ENCODE measurements at places on chromosomes 5 and 9.

GRCh38 chr9:97985058-97985861 lies 2.1 kb downstream of the ANP32B start:
- DNase-seq, result no peak

DNA sequence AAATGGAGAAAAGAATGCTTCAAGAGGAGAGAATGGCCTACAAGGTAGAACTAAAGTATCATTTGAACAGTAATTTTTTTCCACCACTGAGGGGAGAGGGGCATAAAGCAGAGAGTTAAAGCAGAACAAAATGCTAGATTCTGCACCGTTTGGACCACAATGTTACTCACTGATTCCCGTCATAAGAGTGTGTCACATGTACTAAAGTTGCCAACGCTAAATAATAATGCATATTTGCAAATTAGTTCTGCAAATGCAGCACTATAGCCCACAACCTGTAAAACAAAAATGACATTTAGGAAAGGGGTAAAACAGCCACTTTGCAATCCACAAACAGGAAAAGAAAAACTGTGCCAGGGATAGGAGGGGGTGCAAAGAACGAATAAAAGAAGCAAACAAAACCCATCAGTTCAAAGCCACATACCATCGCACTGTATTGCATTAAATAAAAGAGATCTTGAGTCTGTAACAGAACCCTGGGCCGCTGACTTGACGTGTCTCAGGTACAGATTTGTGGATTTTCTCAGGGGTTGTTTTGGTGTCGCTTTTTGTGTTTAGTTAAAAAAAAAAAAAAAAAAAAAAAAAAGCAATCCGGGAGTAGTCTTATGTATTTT lies 7.7 kb upstream of the NFIB start:
- no peak for DNase-seq

- DNase-seq, result no peak
Measured at GRCh38 chr5:31987985-31988710, 186.0 kb downstream of the GOLPH3 start.

- DNase-seq, result no peak
Measured at GRCh38 chr5:57953792-57954191, 471.2 kb upstream of the ACTBL2 start.

- peak; percentile 56 for DNase-seq
Measured at GRCh38 chr9:21153336-21154017, 11.8 kb upstream of the IFNW1 start.

- peak; percentile 81 for DNase-seq
Measured at GRCh38 chr5:134436523-134437339, 25.1 kb upstream of the CDKN2AIPNL start.

- no peak for DNase-seq
Measured at GRCh38 chr5:174010365-174010764, 21.4 kb downstream of the C5orf47 start.

DNA sequence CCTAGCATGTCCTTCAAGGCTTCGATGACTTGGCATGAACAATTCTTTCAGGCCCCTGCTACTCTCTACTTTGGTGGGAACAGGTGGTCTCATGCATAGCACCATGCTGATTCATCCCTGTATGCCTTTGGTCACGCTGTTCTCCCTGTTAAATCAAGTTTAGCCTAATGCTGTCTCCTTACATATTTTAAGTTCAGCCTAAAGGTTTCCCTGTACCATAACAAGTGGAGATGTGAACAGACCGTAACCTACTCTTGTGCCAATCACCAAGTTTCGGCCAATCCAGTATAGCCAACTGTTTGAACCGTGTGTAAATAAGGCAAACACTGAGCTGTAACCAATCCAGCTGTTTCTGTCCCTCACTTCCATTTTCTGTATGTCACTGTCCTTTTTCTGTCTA lies 8.0 kb downstream of the GAS1 start:
- no peak for DNase-seq

- no peak for DNase-seq
Measured at GRCh38 chr9:85162822-85163221, 493.3 kb downstream of the NTRK2 start.

DNA sequence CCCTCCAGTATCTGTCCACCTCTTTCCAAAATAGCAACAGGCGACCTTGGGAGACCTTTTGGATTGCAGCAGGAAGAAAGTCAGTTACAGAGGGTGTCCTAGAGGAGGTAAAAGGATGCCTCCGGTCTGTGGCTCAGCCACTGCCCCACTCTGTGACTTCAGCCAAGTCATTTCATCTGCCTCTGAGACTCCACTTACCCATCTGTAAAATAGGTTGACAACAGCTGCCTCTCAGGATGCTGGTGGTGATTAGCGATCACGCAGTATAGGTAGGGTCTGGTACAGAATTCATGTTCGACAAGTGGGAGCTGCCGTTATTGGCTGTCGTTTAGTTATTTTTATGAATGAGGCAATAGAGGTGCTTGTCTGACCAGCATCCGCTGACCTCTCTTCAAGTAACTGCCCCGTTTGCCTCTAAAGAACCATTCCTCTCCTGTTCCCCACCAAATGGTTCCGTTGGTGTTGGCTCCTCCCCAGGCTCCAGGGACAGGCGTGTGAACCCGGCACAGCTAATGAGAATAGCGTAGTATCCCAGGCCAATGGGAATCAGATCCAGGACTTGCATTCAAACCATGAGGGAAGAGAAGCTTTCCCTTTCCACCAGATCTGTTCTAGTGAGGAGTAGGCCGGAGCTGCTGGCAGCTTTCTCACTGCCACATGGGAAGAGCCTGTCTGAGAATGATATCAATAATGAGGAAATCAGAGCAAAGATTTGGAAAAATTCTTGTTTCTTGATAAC lies 64.1 kb downstream of the SMIM23 start:
- no peak for DNase-seq

- DNase-seq, result no peak
Measured at GRCh38 chr5:61019642-61020041, 74.6 kb downstream of the NDUFAF2 start.

DNA sequence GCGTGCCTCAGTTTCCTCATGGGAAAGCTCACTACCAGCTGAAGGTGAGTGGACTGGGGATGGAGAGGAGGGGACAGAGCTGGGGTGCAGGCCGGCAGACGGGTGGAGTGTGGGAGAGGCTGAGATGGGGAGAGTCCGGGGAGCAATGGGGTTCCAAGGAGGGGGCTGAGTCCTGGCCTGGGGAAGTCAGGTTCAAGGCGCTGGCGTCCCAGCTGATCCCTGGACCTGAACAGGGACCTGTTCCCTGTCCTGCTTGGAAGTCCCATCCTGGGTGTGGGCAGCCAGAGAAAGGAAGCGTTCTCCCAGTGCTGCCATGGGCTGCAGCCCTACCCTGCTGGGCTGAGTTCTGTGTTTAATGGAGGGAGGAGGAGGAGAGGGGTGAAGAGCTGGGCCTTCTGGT lies 60.9 kb upstream of the GNE start:
- DNase-seq, result no peak

GRCh38 chr5:8907168-8907868 lies 638.6 kb downstream of the SEMA5A start:
- DNase-seq, result no peak

- no peak for DNase-seq
Measured at GRCh38 chr5:120088836-120089235, 375.3 kb upstream of the PRR16 start.

DNA sequence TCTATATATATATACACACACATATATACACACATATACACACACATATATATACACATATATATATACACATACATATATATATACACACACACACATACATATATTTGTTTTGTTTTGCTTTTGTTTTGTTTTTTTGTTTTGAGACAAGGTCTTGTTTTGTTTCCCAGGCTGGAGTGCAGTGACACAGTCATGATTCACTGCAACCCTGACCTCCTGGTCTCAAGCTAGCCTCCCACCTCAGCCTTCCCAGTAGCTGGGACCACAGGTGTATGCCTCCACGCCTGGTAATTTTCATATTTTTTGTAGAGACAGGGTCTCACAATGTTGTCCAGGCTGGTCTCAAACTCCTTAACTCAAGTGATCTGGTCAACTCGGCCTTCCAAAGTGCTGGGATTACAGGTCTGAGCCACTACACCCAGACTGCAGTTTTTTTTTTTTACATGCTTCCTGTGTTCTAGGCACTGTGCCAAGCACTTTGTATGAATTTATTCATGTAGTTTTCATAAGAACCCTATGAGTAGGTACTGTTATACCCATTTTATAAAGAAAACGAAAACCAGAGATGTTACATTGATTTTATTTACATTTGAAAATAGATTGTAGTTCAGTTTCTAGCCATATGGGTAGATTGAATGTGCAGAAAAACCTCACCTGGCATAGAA lies 120.7 kb downstream of the PBX3 start:
- DNase-seq, result no peak

DNA sequence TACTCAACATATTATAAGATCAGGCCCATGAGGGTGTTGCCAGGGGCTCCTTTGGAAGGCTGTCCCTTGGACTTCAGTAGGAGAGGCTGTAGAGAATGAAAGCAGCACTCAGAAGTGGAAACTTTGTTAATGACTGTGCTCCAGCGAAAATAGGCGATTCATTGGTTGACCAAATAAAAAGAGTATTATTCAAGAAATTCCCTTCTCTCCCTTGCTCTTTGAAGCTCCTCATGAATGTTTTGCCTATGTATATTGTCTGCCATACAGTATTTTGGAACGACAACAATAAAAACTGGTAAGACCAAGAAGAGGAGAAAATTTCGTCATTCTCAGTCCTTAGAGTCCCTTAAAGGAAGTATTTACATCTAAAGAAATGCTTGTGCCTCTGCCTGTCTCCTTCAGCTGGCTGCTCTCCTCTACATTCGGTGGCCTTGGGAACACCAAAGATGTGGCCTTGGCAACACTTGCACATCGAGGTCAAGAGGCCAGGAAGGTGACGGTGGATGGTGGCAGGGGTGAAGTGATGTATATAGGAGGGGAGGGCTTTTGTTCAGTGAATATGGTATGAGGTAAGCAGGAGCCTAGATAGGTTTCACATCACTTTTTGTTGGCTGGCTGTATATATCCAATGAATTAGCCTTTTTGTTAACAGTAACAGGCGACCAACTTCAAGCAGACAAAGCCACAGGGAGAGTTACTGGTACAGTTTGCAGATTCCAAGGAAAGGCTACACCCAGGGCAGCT lies 95.0 kb upstream of the ACTBL2 start:
- no peak for DNase-seq

- DNase-seq, result peak; percentile 77
Measured at GRCh38 chr9:116504893-116505480, 182.1 kb upstream of the TRIM32 start.

DNA sequence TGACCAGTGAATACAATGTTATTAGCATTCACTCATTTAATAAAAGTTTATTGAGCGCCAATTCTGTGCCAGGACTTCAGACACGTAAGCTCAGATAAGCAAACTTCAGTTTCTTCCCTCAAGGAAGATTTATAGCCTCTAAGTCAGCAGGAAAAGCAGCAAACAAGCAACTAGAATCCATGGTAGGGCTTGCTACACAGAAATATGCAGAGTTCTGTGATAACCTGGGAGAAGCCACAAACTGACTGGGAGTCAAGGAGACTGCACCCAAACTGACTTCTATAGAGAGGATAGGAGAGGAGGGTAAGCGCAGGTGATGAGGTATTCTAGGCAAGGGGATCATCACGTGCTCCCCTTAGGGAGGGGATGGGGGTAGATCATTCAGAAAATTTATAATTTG lies 1.4 kb upstream of the OGN start:
- no peak for DNase-seq
